ENCODE measurements at places on chromosomes 5 and 9.

- peak; percentile 1 for DNase-seq
Observed at GRCh38 chr9:29066141-29066640, 1492.9 kb upstream of the C9orf72 start.

DNA sequence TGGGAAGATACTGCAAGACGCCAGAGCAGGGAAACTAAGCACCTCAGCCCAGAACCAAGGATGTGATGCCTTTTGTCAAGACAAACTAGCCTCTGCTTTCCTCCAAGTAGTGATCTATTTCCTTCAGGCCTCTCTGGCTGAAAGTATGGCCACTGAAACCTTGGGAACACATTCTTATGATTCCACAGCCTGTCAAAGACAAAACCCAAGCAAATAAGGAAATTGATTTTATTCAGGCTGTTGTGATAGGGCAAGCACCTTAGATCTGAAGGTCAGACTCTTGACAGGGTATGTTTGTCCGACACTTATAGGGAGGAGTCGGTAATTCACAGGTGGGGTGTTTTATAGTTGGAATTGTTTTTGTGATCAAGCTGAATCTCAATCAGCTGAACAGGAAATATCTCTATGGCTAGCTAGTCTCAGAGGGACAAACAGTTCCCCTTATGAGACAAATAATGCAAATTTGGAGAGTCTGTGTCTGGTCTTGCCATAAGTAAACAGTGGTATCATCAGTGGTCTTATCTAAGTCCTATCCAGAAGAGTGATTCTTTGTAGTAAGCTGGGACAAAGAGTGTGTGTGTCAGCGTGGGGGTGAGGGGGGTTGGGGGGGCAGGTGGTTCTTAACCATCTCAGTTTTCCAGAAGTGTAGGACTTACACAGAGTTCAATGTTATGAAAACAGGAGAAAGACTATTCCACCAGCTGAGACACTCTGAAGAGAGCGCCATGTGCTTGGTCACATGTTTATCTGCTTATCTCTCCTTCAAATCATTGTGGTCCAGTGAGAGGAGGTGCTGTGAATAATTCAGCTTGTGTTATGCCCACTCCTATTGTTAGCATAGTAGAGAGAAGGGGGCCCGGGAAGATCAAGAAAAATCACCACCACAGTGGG, 6.7 kb upstream of the ZCCHC10 start:
- DNase-seq: no peak

DNA sequence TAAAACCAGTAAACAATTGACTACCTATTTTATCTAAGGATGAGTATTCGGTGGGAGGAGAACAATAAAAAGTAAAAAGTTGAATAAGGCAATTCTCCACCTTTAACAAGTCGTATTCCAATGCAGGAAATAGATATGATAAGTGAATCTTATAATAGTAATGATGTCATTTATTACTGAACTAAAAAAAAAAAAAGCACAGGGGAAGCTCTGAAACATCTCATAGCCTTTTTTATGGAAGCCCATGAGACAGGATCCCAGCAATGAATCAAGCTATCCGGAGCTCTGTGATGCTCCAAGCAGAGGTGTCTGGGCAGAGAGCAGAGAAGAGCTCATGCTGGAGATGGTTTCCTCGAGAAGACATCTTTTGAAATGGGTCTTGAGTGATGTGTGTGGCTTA, 376.0 kb downstream of the ICE1 start:
- no peak for DNase-seq

DNA sequence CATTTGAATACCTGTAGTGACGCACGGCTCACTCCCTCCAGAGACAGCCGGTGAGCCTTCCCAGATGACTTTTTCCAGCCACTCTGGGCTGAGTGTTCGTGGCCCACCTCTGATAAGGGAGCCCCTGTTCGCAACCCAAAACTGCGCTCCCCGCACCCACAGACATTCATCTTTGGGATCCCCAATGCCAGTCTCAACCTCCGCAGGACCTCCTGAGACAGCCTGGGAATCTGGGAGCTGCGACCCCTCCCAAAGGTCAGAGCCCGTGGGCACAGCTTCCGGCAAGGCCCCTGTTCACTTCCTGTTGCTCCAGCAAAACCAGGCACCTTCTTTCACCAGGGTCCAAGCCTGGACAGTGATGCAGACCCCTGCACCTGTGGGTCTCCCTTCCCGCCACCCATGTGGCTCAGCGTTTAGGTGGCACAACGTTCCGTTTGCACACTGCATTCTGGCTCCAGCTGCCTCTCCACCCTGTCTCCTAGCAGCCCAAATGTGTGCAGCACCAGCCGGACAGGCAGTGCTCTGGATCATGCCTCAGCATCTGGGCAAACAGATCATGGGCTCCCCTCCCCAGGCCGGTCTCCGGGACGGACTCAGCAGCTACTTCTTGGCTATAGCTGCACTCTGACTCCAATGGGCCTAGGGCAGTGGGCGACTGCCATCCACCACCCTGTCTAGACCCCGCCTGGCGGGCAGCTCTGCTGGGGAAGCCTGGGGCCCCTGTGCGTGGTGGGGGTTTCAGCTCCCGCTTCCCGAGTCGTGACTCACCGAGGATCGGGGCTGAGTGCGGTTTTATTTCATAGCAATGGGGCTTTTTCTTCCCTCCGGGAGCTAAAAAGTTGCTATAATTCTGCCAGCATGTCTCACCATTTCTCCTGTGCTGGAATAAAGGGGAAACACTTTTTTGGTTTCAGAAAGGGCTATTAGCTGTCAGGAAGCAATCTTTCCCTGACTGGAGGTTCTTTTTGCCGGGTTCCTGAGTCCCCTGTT, 156.0 kb downstream of the OLFM1 start:
- no peak for DNase-seq

All from NCI-H524 (cell line).